GM23248 (cell line): ENCODE measurements at places on chromosomes 6 and 20.

- DNase-seq: no peak
These were observed 1.6 kb downstream of the POLR1H start for GRCh38 chr6:30062471-30063178.

DNA sequence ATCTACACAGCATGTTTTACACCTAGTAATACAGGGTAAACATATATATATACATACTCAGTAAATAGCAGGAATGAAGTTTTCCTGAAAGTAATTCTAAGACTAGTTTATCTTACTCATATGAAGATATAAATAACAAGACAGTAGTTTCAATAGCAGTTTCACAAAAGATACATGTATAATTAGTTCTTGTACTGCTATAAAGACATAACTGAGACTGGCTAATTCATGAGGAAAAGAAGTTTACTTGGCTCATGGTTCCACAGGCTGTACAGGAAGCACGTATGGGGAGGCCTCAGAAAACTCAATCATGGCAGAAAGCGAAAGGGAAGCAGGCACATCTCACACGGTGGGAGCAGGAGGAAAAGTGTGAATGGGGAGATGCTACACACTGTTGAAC is 16.9 kb downstream of the RARS2 start:
- DNase-seq: no peak

DNA sequence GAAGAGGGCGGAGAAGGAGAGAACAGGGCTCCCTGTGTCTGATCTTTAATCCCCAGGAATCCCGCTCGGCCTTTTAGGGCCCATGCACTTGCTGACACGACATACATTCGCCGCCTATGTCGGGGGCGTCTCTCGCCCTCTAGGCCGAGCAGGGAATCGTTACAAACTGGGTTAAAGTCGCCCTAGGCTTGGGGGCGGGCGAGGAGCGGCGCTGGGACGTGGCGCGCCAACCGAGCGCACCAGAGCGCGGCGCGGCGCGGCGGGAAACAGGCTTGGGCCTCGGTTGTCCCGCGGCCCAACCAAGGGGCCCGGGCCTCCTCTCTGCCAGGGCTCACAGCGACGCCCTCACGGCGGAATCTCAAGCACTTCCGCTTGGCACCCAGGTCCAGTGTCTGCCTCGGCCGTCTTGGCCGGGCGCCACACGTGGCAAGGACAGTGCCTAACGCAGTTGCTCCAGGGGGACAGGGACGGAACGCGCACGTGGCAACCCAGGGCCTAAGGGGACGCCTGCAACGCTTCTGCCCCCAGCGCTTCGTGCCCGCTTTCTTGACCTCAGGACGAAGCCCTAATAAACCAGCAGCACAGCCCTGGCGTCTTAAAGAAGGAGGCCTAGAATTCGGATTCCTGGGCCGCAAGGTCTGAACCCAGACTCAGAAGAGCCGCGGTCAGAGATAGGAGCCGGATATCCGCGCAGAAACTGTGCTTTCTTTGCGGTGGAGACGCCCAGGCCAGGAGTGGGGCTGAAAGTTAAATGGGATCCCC is 71.5 kb downstream of the NCR2 start:
- DNase-seq: no peak

GRCh38 chr20:9081423-9081966 is 12.6 kb downstream of the PLCB4 start:
- peak; percentile 58 for DNase-seq

- peak; percentile 78 for DNase-seq
These were observed 7.4 kb upstream of the INSM1 start for GRCh38 chr20:20360464-20360863.

- DNase-seq: peak; percentile 42
These were observed 499 bp downstream of the TTI1 start for GRCh38 chr20:38032585-38033329.

GRCh38 chr20:60541991-60542390 is 583.8 kb downstream of the CDH26 start:
- DNase-seq: no peak
